ENCODE measurements at places on chromosomes 6 and 20.

- DNase-seq, result no peak
Observed at GRCh38 chr6:37473364-37474095, 26.2 kb downstream of the CCDC167 start.

DNA sequence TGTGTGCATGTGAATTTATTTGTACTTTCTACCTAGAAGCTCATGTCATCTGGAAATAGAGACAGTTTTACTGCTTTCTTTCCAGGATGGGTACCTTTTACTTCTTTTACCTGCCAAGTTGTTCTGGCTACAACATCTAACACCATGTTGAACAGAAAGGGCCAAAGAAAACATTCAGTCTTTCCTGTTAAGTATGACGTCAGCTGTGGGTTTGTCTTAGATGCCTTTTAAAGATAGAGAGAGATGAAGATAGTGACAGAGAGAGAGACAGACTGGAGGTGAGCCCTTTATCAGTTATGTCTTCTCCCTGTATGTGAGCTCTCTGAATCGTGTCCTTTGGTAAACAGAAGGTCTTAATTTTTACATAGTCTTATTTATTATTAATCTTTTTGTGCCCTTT, 3.4 kb upstream of the DACT2 start:
- DNase-seq, result no peak

DNA sequence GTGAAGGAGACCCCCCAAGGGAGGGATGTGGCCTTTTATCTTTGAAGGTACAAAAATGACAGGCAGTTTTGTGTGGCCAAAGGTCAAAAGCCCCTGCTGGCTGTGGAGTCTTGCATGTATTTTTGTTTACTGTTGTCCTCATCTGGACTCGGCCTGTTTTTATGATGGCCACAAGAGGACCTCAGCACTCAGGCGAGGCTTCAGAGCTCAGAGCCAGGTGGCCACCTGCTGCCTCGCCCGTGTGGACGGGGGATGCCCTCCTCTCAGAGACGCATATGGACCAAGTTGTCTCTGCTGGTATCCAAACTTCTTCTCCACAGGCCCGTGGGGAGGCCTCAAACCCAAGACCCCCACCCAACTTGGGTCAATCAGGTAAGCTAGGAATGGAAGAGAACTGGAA, 118.2 kb downstream of the DACT2 start:
- no peak for DNase-seq

DNA sequence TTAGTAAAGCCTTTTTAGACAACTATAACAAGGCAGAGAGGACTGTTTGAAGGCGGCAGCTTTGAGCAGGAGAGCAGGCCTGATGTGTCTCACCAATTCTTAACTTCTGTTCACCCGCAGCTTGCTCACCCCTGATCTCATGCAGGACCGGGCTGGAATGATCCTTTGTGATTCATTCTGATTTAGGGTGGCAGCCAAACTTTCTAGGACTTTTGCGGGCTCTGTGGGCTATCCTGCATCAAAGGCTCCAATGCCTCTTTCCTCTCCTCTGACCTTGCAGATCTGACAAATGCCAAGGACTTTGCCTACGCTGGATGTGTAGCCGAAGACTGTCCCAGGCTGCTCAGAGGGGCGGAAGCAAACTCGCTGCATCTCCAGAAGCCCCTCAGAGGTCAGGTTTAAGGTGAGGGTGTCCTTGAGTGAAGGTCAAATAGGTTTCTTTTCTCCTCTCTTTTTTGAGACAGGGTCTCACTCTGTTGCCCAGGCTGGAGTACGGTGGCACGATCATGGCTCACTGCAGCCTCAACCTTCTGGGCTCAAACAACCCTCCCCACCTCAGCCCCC, 72.3 kb downstream of the VEGFA start:
- no peak for DNase-seq

DNA sequence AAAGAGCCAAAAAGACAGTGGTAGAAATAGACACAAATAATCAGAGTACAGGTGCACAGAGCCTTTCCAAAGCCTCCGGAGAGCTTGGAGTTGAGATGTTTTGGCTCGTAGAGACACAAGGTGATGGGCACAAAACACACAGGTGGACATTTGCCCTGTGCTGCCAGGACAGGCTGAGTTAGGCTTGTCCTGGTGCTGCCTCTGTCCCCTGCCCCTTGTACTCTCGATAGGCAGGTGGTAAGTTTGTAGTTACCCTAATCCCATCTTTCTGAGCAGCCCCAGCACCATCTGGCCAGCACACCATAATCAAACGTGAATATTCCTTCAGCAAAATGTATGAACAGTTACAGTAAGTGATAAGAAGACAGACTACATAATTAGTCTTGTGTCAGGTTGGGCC, 95.5 kb downstream of the FOXC1 start:
- DNase-seq, result no peak

- DNase-seq, result no peak
Observed at GRCh38 chr20:49906615-49907154, 8.6 kb downstream of the SPATA2 start.

GRCh38 chr6:24537771-24538385, 43.1 kb downstream of the ALDH5A1 start:
- no peak for DNase-seq

GRCh38 chr6:118525913-118526780, 21.9 kb upstream of the PLN start:
- no peak for DNase-seq

DNA sequence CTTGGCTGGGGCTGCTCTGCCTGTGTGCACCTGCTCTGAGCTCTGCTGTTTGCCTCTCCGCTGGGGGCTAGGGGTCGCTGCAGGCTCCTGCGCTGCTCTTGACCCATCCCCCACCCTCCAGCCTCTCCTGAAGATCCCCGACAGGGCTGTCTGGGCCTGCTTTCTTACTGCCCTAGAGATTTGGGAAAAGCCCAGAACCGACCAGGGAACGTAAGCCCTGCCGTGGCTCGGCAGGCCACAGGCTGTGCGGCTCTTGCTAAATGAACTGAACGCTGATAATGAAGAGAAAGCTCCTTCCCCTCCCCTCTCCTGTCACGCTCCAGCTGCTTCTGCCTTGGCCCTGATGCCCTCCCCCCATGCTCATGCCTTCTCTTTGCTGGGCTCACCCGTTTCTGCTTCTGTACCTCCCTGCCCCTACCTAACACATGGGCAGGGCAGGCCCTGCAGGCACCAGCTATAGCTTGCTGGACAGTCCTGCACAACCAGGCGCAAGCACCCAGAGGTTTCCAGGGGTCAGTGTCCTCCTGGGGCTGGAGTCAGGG, 32.0 kb upstream of the PCMTD2 start:
- no peak for DNase-seq

DNA sequence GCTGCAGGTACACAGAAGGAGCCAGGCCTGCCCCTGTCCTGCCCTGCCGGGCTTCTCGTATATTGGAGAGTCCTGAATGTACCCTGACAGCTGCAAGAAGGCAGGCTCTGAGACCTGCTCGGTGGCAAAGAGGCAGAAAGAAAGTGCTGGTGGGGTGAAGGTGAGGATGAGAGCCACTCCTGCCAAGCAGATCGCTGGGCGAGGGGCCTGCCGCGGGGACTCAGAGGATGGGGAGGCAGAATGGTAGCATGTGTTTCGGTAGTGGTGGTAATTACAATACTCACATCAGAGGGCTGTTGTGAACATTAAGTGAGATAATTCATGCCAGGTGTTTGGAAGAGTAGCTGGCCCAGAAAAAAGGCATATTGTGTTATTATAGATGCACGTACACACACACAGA, 56.6 kb upstream of the SLC22A23 start:
- DNase-seq, result no peak

GRCh38 chr6:144590532-144590931, 305.4 kb downstream of the UTRN start:
- DNase-seq, result no peak

GRCh38 chr6:2477666-2478065, 232.3 kb upstream of the GMDS start:
- DNase-seq, result no peak

DNA sequence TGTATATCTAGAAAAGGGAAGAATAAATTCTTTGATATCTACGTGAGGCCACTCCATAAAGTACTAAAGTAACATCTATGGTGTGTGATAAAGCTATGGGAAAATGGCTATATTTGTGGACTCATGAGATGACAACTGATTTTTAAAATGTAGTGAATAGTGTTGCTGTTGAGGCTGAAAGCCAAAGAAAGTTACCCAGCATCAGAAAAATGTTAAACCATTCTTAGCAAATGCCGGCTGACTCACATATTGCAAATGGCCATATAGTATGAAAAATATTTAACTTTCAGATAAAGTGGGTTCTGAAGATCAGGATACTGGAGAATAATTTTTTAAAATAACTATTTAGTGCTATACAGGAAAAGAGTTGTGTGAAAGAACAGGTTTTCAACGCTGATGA, 129.9 kb upstream of the GRIK2 start:
- no peak for DNase-seq

DNA sequence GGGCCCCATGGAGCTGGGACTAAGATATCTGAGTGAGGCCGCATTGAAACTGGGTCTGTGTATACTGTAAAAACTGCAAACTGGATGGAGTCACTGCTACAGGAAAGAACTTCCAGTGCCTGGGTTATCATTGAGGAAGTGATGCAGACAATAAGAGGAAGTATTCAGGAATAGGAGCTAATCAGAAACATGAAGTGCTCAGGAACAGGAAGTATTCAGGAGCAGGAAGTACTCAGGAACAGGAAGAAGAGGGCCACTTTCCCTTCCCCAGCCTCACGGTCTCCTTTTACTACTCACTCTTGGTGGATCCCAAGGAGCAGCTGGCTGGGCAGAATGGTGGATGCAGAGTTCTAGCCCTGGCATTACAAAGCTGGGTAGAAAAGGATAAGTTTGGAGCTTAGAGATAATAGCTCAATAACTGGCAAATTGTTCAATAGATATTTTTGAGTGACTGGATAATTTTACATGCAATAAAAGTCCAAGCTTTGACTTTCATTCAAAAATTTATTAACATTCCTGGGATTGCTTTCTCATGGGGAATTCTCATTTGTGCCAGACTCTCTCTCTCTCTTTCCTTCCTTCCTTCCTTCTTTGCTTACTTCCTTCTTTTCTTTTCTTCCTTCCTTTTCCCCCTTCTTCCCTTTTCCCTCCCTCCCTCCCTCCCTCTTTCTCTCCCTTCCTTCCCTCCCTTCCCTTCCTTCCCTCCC, 82.2 kb upstream of the PAX1 start:
- DNase-seq, result no peak

GRCh38 chr20:24778585-24779031, 170.5 kb upstream of the CST7 start:
- no peak for DNase-seq

DNA sequence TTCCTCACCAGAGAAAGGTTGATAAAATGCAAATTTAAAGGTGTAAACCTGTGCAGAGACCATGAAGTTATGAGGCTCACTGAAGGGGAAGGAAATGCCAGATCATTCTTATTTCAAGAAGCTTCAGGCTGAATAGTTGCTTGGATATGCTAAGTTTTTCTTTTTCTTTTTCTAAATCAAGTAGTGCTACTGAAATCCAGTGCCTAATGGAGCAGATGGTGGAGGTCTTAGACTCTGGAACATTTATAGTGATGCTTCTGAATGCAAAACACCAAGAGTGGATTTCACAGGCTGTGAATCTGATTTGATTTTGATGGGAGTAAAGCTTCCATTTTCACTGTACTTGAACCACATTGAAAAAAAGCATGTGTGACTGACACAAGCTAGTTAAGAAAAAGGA, 151.2 kb upstream of the BEND3 start:
- DNase-seq, result no peak

- no peak for DNase-seq
Observed at GRCh38 chr6:31610968-31611367, 4.1 kb upstream of the AIF1 start.
